Stimulated activated CD8-positive, alpha-beta memory T cell treated with anti-CD3 and anti-CD28 coated beads, Interleukin-4, amount 100 ng/mL, for 1 hour (primary cell): ENCODE measurements at places on chromosomes 7 and 10.

- no peak for DNase-seq
These were observed 82.8 kb downstream of the MAPK8 start for GRCh38 chr10:48389272-48389671.

- no peak for DNase-seq
These were observed 166.2 kb downstream of the AVL9 start for GRCh38 chr7:32661501-32661900.

- peak; percentile 35 for DNase-seq
These were observed 45.0 kb downstream of the ALOX5 start for GRCh38 chr10:45418849-45419675.

DNA sequence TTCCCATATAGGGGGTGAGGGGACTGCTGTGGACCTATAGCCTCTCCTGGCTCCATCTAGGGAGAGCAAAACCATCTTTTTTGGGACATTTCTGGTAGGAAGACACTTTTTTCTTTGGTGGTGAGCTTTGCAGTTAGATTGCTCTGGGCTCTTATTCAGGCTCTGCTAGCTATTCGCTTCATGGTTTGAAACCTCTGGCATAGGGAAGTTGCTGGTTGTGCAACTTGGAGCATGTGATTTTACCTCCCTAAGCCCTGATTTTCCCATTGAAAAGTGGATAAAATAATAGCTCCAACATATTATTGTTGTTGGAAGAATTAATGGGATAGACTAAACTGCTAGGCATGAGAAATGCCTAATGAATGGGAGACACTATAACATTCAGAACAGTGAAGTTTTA is 69.6 kb downstream of the CYP26A1 start:
- DNase-seq = no peak

DNA sequence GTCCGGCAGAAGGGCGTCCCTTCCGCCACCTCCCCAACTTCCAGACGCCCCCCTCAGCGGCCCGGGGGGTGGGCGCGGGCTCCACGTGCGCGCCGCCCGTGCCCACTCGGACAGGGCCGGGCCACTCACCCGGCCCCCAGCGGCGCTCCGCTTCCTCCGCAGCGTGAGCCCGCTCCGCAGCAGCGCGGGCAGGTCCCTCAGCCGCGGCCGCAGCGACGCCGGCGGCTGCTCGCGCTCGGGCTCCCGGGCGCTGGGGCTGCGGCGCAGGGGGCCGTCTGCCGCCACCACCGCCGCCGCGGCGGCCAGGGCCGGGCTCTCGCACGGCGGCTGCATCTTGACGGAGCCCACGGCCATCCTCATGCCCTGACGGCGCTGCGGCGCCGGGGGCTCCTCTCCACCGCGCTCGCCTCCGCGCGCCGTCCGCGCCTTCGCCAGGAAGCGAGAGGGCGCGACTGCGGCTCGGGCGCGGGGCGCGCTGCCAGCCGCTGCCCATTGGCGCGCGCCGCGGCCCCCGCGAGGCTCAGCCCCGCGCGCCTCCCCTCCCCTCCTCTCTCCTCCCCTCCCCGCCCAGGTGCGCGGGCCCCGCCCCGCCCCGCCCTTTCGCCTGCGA is at the start of gene RAPGEF5:
TSS of gene RAPGEF5 (minus strand) at position 454 of the 610 bp plus-strand sequence. CDS start at position 360, 94 bp downstream.
- no peak for DNase-seq

DNA sequence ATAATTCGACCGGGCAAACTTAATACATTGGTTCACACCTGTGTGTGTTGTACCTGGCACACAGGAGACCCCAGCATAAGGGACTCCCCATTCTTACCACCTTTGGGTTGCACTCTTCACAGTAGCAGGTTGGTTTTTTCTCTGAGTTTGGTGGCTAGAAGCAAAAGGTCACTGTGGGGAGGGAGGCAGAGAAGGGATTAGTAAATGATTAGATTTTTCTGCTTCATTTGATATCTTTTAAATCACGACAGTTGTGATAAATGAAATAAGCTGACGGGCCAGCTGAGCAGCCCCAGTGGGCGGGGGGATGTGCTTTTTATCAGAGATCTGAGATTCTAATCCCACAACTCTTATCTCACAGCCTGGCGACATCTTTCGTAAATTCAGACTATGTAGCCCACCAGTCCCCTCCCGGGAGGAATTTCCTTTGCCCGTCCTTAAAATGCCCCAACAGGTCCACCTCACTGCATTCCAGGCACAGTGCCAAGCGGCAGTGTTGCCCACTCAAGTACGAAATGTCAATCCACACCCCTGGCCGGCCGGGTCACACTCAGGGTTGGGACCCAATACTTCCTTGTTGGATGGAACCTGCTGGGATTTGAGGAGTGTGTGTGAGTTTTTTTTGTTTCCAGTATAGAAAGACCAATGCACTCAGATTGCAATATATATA is 10.5 kb upstream of the KCP start:
- DNase-seq = no peak
